Esophagus mucosa (tissue), 1 donor: ENCODE measurements at places on chromosomes 6 and 20. TPM values are rescaled to one million over a fixed set of nuclear protein-coding genes. Genes with fewer than 3 reads are reported as not detected.
A peak's percentile ranks its signal among the peaks of the same experiment; 100 is the strongest.

TDRD6 gene
- 0.08 TPM for total RNA-seq

PCK1 gene
- 0.64 TPM for total RNA-seq

PLG gene
- 0.12 TPM for total RNA-seq

- ATAC-seq, result peak; percentile 97
Observed at GRCh38 chr6:108835218-108835850, 12.9 kb upstream of the ARMC2 start.

DNA sequence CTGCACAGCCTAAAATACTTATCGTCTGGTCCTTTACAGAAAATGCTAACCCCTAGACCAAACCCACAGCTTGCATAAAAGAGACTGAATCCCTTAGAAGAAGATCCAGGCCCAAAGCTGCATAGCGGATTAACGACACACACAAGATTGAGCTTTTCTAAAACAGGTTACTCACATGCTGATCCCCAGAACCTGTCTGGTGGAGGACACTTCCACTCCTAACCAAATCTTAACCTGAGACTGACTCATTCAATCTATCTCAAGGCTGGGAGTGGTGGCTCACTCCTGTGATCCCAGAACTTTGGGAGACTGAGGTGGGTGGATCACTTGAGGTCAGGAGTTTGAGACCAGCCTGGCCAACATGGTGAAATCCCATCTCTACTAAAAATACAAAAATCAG, 2.8 kb upstream of the SLPI start:
- peak; percentile 71 for ATAC-seq

- peak; percentile 55 for ATAC-seq
Observed at GRCh38 chr20:34268851-34269636, 27.8 kb downstream of the ASIP start.

DNA sequence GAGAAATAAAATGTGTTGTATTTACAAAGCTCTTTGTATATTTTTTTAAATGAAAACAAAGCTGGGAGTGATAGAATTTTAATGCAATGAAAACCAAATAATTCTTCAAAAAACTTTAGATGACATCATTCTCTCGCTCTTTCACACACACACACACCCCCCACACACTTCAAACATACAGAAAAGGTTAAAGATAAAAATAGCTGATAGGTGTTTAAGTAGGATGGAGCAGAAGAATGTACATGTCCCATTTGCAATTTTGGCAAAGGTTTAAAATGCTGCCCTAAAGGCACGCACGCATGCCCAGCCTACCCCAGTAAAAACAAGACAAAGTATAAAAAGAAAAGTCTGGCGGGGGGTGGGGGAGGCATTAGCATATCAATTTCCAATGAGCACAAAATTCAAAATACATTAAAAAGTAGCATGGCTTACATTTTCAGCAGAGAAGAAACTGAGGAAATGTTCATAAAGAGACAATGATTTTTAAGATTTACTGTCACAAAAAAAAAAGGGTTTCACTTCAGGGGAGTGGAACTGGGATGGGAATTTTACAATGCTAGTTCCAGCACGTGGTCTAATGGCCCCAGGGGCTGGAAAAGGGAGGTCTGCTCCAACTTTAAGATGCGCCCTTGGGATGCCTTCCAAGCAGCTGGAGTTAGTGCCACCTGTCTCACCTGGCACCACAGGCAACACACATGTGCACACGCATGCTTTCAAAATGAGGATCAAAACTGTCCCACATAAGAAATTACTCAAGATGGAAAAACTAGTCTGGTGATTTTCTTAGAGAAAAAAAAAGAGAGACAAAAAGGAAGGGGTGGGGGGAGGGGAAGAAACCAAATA, 55.1 kb upstream of the NFATC2 start:
- no peak for ATAC-seq

DNA sequence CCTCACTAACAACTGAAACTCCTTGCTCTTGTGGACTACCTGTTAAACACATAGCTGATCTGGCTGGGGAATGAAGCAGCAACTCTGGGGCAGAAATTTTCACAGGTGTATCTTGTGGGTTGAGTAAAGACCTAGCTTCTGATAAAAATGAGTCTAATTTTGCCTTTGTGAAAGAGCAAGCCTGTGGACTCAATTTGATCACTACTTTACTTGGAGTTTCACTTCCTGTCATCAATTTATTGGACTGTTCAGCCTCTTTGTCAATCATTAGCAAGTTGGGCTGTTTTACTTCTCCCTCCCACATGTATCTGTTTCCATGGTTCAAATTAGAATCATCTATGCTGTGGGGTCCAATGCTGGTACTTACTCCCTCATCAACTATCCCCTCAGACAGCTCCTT, 29.6 kb upstream of the CRIP3 start:
- ATAC-seq, result no peak

- no peak for ATAC-seq
Observed at GRCh38 chr6:34425132-34425497, 754 bp downstream of the RPS10 start.

DNA sequence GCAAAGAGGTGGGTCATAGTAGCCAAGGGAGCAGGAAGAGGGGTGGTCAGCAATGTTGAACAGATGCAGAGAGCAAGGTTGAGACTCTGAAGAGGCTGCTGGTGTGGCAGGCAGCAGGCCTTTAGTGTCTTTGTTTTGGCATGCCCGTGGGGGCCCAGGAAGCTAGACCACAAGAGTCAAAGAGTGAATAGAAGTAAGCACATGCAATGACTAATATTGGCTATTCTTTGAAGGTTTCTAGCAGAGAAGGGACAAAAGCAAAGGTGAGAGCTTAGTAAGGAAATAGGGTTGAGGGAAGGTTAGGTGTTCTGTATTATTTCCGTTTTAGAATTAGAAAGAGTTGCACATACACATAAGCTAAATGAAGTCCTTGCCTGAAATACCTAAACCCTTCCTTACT, 18.8 kb downstream of the TDRD6 start:
- no peak for ATAC-seq

- no peak for ATAC-seq
Observed at GRCh38 chr20:48858075-48858790, 30.4 kb upstream of the PREX1 start.

GRCh38 chr20:57867807-57868206, 158.0 kb upstream of the PMEPA1 start:
- no peak for ATAC-seq

DNA sequence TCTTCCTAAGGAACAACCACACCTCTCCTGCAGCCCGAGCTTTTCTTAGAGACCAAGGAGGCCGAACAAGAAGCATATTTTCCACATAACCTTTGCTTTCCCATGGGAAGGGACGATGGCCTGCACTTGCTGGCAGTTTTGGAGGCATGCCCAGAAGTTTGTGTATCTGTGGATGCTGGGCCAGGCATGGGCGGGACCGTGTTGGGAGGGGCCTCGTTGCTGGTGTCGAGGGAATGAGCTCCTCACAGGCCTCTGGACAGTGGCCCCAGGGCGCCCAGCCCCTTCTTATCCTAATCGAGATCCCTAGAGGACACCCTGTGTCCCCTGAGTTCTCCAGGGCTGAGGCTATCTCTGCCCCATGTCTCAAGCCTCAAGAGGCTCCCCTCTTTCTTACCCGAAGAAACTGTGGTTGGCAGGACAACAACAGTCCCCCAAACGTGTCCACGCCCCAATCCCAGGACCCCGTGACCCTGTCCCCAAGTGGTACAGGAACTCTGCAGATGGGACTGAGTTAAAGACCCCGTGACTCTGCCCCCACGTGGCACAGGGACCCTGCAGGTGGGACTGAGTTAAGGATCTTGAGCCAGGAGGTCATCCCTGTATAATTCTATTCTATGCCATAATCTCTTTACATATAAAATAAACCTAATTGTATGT, 99.5 kb upstream of the BHLHE23 start:
- no peak for ATAC-seq

GRCh38 chr6:81656231-81656630, 96.2 kb downstream of the TENT5A start:
- no peak for ATAC-seq

GRCh38 chr20:19603376-19603750, 154.7 kb upstream of the RIN2 start:
- no peak for ATAC-seq

GRCh38 chr6:151325075-151326050, 66.0 kb downstream of the ZBTB2 start:
- peak; percentile 53 for ATAC-seq

GRCh38 chr20:2713285-2713684, 20.7 kb downstream of the EBF4 start:
- no peak for ATAC-seq

GRCh38 chr6:82597201-82597600, 233.6 kb downstream of the TPBG start:
- no peak for ATAC-seq

DNA sequence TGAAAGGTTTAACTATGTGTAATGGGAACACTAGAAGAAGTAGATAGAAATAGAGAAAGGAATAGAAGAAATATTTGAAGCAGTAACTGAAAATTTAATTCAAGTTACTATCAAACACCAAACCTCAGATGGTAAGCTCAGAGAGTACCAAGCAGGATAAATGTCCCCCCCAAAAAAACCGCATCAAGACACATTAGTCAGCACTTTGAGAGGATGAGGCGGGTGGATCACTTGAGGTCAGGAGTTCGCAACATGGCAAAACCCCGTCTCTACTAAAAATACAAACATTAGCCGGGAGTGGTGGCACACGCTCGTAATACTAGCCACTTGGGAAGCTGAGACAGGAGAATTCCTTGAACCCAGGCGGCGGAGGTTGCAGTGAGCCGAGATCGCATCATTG, 253.1 kb downstream of the C6orf118 start:
- no peak for ATAC-seq

DNA sequence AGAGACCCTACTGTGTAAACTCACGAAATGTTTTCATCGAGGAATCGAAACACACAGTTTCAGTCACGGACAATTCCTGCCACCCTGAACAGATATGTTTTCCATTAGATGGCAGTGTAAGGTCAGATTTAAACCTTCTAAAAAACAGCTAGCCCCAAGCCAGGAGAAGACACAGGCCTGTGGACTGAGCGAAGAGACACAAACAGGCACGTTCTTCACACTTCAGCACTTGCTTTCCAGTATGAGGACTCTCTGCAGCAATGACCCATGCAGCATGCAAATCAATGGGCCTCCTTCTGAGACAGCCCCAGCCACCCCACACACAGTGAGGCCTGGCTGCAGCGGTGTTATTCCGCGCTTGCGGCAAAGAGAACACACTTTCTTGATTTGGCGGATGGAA, 31.9 kb downstream of the HUS1B start:
- no peak for ATAC-seq

DNA sequence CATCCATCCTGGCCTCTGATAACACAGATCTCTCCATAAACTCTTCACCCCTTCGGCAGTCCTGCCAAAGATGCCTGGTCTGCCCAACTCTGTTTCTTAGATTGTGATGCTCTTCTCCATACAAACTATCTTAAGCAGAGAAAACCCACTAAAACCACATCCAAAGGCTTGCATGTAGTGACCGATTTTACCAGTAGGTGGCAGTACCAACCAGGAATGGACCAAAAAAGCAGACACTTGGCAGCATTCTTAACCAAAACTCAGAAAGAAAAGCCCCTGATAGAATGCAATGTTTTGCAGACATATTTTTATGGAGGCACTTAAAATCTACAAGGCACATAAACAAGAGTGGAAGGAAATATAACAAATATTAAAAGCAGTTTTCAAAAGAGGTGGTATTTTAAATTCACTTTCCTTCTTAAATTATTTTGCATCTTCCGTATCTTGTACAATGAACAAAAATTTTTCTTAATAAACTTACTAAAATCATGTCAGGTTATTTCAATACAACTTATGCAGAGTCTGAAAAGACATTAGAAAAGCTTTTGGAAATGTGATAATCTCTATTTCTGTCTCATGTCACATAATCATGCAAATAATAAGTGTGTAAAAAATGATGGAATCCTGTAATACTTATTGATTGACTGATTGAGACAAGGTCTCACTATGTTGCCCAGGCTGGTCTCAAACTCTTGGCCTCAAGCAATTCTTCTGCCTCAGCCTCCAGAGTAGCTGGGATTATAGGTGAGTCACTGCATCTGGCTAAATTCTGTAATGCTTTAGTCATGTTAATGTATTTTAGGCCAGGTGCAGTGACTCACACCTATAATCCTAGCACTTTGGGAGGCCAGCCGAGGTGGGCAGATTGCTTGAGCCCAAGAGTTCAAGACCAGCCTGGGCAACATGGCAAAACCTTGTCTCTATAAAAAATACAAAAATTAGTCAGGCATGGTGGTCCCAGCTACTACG, 29.4 kb downstream of the LRP11 start:
- peak; percentile 92 for ATAC-seq

GRCh38 chr6:1039746-1040145, 272.2 kb upstream of the FOXQ1 start:
- ATAC-seq, result peak; percentile 91

DNA sequence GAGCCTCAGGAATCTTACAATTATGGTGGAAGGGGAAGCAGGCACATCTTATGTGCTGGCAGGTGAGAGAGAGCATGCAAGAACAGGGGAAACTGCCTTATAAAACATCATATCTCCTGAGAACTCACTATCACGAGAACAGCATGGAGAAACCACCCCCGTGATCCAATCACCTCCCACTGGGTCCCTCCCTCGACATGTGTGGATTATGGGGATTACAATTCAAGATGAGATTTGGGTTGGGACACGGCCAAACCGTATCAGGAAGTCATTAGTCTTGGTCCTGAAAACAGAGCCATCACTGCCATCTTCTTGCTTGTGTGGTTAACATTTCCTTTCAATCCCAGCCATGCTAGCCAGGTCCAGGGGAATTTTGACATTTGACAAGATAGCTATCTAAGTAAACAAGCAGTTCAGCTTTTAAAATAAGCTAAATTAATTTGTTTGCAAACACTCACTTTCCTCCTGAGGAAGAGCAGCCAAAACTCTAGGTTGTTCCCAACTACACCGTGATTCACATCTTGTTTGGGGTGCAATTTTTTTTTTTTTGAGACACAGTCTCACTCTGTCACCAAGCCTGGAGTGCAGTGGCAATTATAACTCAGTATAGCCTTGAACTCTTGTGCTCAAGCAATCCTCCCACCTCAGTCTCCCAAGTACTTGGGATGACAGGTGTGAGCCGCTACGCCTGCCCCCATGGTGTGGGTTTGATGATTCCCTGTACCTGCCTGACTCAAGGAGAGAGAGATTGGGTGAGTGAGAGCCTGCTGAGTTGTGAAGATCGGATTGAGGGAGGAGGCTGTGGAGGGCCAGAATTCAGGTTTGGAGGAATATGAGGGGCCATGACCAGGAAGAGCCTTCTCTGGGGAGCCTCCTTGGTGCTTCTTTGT, 13.0 kb upstream of the PPP1R14C start:
- no peak for ATAC-seq

DNA sequence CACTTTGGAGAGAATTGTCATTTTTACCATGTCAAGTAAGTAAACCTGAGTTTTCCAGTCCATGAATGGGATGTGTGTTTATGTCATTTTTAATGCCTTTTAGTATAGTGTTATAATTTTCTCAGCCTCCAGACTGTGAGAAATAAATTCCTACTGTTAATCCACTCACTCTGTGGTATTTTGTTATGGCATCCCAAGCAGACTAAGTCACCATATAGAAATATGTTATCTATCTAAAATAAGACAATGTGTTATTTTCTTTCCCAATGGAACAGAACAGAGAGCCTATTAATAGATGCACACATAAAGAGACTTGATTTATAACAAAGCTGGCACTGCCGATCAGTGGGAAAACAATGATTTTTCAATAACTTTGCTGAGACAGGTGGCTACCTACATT, 70.2 kb upstream of the SLC4A11 start:
- ATAC-seq, result no peak

- no peak for ATAC-seq
Observed at GRCh38 chr6:116003668-116004067, 57.0 kb downstream of the FRK start.
